ENCODE measurements at places on chromosomes 6 and 20. TPM values are rescaled to one million over a fixed set of nuclear protein-coding genes. Genes with fewer than 3 reads are reported as not detected.

Gene RIMS1
- total RNA-seq: 3.5 TPM

Gene TCF21
- total RNA-seq: not detected

Gene SCRT2
- not detected for total RNA-seq

Gene OXT
- not detected for total RNA-seq

Gene ANKEF1
- total RNA-seq: 1.1 TPM

Gene PREX1
- 101 TPM for total RNA-seq

Gene FAM83C
- not detected for total RNA-seq

Gene PLN
- total RNA-seq: 382 TPM

Gene CRYBG1
- 7.2 TPM for total RNA-seq

All from thoracic aorta (tissue), 2 donors.